ENCODE measurements at places on chromosomes 12 and 14. TPM values are rescaled to one million over a fixed set of nuclear protein-coding genes. Genes with fewer than 3 reads are reported as not detected.

The KLRG1 gene
- polyA plus RNA-seq, result 4.1 TPM

The COX8C gene
- not detected for polyA plus RNA-seq

The KCNC2 gene
- not detected for polyA plus RNA-seq

The KRT3 gene
- polyA plus RNA-seq, result not detected

The LMNTD1 gene
- not detected for polyA plus RNA-seq

The SDS gene
- not detected for polyA plus RNA-seq

The KRT72 gene
- not detected for polyA plus RNA-seq

The KCNK13 gene
- polyA plus RNA-seq, result 0.53 TPM

The CRIP1 gene
- polyA plus RNA-seq, result 109 TPM

The CD163 gene
- polyA plus RNA-seq, result 72.0 TPM

The NRIP2 gene
- 1.9 TPM for polyA plus RNA-seq

The TSPAN11 gene
- polyA plus RNA-seq, result 0.49 TPM

The NTN4 gene
- 27.8 TPM for polyA plus RNA-seq

The LRRIQ1 gene
- polyA plus RNA-seq, result 0.26 TPM

The NFATC4 gene
- 12.5 TPM for polyA plus RNA-seq

The NUAK1 gene
- polyA plus RNA-seq, result 21.5 TPM

The IL22 gene
- not detected for polyA plus RNA-seq
